ENCODE measurements at places on chromosomes 12 and 14.

DNA sequence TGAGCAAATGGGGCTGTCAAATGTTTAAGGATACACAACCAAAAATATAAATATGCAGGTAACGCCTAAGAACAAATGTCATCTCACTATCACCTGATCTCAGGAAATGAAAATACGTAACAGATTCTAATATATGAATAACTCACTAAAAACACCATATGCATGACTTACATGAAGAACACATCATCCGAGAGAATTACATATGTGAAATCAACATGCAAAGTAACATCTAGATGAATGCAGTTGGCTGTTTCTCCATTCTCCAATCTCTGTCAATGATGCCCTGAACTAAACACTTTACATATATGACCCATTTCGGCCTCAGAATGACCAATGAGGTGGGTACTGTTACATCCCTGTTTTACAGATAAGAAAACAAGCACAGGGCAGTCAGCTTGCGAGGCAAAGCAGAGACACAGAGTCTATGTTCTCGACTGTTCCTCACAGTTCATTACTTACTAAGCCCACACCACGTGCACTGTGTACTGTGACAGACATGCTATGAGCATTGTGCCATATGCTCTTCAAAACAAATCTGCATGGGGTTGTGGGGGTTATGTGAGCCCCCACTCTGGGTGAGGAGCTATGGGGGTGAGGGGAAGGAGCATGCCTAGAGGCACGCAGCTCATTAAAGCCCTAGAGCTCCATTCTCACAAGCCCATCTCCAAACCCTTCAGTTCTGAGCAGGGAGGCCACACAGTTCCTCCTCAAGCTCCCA is 42.6 kb downstream of the ZFYVE21 start:
- no peak for DNase-seq

DNA sequence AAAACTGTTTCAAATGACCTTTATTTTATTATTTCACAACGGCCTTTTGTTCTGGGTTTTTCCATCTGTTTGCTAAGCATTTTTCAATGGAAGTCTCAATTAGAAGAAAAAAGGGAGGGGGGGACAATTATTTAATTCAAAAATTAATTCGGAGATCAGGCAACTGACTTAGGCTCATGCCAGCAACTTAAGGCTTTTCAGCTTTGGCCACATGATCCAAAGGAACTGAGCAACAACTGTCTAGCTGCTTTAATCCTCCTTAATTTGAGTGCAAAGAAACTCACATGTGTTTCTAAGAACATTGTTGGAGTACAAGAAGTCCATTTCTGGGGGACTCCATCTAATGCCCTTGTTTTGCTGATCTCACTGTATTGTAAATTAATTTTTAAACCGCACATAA is 188.0 kb downstream of the EXOC5 start:
- DNase-seq, result no peak

DNA sequence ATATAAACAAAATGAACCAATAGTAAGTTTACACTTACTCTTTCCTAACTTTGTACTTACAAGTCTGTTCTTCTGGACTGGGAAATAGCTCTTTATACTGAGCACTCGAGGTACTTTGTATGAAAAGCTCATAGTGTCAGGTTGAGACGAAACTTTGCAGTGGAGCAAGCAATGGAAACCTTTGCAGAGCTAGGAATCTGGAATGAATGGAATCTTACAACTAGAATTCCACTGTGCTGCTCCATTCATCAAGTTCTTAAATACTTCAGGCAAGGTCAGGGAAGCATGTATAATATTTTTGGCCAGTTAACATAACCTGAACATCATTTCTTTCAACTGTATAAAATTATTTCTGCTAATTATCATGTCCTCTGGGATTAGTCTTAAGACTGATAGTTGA is 1327.5 kb upstream of the FLRT2 start:
- DNase-seq, result no peak

GRCh38 chr12:38906482-38907200 is 1.2 kb upstream of the CPNE8 start:
- peak; percentile 69 for DNase-seq

- no peak for DNase-seq
These were observed 32.3 kb downstream of the DRAM1 start for GRCh38 chr12:101909646-101910045.

DNA sequence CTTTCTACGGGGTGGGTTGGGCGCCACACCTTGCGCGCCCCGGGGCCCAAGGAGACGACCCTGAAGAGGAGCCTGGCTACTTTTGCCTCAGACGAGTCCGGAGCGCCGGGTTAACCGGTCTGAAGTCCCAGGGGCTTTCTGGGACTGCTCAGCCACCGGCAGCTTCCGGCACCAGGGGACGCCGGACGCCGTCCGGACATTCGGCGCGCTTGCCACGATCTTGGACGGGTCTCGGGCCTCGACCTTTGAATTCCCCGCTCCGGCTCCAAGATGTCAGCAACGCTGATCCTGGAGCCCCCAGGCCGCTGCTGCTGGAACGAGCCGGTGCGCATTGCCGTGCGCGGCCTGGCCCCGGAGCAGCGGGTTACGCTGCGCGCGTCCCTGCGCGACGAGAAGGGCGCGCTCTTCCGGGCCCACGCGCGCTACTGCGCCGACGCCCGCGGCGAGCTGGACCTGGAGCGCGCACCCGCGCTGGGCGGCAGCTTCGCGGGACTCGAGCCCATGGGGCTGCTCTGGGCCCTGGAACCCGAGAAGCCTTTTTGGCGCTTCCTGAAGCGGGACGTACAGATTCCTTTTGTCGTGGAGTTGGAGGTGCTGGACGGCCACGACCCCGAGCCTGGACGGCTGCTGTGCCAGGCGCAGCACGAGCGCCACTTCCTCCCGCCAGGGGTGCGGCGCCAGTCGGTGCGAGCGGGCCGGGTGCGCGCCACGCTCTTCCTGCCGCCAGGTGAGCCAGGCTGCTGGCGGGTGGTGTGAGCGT is at the start of gene ACOT4:
ACOT4 (plus strand) TSS at position 184 of the 760 bp plus-strand sequence; CDS start at position 271, 87 bp downstream.
- DNase-seq, result peak; percentile 45

GRCh38 chr12:119158402-119158801 is 20.3 kb upstream of the HSPB8 start:
- DNase-seq, result no peak

- DNase-seq, result no peak
These were observed 17.0 kb downstream of the EEA1 start for GRCh38 chr12:92912052-92912451.

GRCh38 chr14:101323111-101323510 is 238.2 kb upstream of the DIO3 start:
- no peak for DNase-seq

DNA sequence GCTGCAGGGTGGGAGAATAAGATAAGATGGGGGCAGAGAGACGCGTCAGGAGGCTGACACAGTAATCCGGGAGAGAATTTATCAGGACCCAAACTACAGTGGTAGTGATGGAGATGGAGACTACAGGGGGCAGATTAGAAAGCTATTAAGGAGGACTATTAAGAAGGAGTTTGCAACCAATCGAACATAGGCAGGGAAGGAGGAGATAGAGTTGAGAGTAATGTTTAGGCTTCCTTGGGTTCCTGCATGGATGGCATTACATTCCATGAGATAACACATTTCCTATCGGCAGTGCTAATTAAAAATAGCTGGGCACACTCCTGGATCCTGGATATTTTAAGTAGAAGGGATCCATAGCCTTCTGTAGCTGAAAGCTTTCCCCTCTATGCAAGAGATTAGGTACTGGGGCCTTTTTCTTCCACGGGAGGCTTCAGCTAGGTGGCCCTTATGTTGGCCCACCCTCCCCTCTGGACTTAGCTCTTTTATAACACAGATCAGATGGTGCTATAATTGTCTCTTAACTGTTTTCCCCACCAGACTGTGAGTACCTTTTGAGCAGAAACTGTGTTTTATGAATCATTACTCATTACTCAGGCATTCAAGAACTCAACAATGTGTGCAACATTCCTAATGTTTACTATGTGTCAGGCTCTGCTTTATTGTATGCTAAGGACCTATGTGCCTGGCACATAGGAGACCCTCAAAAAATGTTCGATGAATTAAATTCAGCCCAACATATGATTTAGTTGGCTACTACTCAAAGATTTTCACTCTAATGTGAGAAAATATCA is 113.0 kb downstream of the RMST start:
- no peak for DNase-seq

- no peak for DNase-seq
These were observed 47.6 kb upstream of the BDKRB2 start for GRCh38 chr14:96156804-96157760.

DNA sequence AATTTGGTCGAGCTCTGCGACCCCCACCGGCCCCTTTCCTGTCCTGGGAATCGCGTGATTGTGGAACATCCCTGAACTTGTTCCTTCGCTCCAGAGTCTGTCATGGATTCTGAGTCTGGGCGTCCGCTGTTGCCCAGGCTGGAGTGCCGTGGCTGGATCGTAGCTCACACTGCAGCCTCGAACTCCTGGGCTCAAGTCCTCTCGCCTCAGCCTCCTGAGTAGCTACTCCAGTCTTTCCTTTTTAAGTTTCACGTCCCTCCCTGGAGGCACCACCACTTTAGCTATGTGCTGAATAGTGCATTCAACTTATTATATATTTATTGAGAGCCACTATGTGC is 698 bp downstream of the ACOT6 start:
- DNase-seq, result no peak

DNA sequence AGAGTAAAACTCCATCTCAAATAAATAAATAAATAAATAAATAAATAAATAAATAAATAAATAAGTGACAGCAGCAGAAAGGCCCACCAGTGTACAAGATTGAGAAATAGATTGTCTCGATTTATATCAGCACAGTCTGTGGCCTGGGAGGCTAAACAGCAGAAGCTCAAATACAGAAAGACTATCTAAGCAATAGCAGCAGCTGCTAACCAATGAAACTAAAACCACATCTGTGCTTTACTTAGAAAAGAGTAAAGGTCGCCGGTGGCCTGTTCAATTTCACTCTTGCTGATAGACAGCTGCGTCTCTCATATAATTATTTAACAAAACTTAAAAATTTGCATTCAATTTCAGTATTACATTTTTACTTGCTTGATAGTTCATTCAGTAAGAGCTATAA is 325.7 kb downstream of the CEP128 start:
- DNase-seq, result no peak

DNA sequence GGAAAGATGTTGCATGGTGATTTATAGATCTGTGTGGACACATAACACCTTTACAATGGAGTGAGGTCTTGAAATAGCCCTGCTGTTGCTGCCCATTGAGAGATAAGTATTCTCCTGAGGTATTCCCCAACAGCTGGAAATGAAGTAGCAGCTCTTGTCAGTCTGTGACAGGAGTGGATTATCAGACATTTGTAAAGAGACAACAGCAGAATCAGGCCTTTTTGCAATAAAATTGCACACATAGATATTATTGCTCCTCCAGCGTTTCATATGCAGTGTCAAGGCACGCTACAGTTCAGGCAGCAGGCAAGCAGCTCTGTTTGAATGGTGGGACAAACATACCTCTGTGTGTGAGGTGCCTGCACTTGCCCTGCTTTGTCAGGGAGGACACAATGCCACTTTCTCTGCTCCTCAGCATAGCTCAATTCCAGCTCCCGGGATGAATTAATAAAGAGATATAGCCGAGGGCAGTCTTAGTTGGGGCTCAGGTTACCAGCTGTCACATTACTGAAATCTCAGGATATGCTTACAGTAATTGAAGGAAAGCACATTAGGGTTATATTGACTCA is 49.4 kb downstream of the BICD1 start:
- no peak for DNase-seq

- DNase-seq, result no peak
These were observed 628 bp upstream of the LLPH start for GRCh38 chr12:66131067-66131688.

DNA sequence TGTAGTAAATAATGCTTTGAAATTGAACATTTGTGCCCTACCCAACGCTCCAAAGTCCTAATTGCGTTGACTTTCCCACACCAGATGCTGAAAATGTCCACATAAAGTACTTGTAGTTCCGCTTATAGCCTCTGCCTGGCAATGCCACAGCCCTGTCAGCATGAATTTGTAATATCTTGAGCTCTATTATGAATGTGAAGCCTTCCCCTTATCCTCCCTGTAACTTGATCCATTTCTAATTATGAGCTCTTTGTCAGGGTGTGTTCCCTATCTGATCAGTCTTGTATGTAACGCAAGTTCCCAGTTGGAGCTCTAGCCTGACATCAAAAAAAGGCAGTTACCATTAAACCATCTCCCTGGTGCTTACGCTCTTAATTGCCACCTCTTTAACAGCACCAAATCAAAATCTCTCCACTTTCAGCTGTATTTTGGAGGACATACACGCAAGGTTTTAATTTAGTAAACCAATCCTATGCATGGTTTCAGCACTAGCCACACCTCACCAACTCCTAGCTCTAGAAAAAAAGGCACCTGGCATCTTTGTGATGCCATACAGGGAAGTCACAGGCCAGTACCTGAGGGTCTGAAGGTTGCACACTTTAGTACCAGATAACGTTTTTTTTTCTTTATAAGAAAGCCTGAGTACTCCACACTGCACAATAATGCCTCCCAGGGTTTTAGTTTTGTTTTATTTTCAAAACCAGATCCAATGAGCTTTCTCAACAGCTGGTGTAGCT is 69.3 kb downstream of the EEA1 start:
- no peak for DNase-seq

GRCh38 chr14:67446371-67447032 is 34.5 kb upstream of the PLEK2 start:
- no peak for DNase-seq

GRCh38 chr12:83477696-83478095 is 791.0 kb downstream of the TMTC2 start:
- DNase-seq, result no peak

GRCh38 chr12:83823386-83824045 is 1089.1 kb downstream of the SLC6A15 start:
- peak; percentile 26 for DNase-seq

DNA sequence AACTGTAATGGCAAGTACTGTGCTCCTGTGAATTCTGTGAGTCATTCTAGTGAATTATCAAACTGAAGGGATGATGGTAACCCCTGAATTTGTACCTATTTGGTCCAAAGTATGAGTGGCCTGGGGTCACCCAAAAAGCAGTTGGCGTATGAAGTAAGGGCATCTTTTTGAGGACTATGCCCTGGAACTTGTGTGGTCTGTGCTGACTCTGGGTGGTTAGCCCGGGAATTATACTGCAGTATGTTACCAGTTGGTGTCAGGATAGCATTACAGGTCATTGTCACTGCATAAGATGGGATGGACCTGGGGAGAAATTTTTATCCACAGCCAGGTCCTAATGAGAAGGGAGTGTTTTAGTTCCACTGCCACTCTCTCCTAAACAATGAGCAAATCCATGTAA is 174.7 kb downstream of the SSPN start:
- DNase-seq, result no peak

DNA sequence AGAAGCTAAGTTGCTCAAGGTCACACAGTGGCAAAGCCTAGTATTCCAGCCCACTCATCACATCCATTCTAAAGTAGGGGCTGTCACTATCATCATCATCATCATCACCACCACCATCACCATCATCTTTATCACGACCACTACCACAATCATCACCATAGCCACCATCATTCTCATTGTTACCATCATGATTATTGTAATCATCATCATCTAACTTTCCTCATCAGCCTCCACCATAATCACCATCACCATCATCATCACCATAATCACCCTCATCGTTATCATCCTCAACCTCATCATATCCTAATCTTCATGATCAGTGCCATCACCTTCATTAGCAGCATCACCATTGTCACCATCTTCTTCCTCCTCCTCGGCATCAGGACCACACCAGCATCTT is 48.7 kb downstream of the NOS1 start:
- no peak for DNase-seq

GRCh38 chr14:79878229-79878628 is 333.1 kb downstream of the DIO2 start:
- no peak for DNase-seq

- no peak for DNase-seq
These were observed 99.1 kb downstream of the BICD1 start for GRCh38 chr12:32205731-32206130.

GRCh38 chr14:95156161-95157047 is 925 bp downstream of the DICER1 start:
- DNase-seq, result peak; percentile 36

- no peak for DNase-seq
These were observed 3.6 kb upstream of the PALS1 start for GRCh38 chr14:67237591-67237990.
